Left renal cortex interstitium (tissue), 4 donors: ENCODE measurements at places on chromosomes 11 and 22.

GRCh38 chr11:115739878-115740277 lies 235.7 kb upstream of the CADM1 start:
- DNase-seq = no peak

DNA sequence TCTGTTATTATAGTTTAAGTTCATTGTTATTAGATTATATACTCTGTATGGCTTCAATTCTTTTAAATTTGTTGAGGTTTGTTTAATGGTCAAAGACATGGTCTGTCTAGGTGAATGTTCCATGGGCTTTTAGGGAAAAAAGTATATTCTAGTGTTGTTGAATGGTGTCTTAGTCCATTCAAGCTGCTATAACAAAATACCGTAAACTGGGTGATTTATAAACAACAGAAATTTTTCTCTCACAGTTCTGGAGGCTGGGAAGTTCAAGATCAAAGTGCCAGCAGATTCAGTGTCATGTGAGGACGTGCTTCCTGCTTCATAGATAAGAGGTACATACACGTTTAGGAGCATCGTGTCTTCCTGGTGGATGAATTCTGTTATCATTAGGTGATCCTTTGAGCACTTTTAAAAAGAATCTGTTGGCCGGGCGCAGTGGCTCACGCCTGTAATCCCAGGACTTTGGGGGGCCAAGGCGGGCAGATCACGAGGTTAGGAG lies 26.2 kb downstream of the PPARA start:
- DNase-seq = no peak

DNA sequence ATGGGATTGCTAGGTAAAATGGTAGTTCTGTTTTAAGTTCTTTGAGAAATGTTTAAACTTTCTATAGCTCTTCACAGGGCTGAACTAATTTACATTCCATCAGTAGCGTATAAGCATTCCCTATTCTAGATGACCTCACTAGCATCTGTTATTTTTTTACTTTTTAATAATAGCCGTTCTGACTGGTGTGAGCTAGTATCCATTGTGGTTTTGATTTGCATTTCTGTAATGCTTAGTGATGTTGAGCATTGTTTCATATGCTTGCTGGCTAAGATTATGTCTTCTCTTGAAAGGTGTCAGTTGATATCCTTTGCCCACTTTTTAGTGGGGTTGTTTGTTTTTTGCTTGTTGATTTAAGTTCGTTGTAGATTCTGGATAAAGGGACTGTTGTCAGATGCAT lies 35.9 kb downstream of the MMP27 start:
- no peak for DNase-seq

DNA sequence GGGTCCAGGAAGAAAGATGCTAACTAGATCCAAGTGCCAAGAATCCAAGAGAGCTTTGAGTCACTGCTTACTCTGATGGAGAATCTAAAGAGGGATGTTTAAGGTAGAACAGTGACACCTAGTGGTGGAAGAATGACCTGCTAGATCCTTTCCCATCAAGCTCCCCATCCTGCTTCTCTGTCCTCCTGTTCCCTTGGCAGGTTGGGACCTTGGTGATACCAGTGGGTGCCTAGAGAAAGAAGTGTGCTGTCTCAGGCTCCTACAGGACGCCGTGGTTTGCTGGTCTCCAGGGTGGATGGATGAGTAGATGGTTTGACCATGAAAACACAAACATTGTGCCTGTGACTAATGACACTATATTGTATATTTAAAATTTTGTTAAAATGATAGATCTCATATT lies 383.7 kb downstream of the TMEM135 start:
- peak; percentile 60 for DNase-seq

- DNase-seq = no peak
Observed at GRCh38 chr11:41861838-41862237, 402.4 kb upstream of the LRRC4C start.

- DNase-seq = no peak
Observed at GRCh38 chr11:6538945-6539344, 41.9 kb downstream of the DNHD1 start.
